ENCODE measurements at places on chromosomes 7 and 10.

GRCh38 chr7:70393956-70394355, 738.0 kb upstream of the GALNT17 start:
- DNase-seq = no peak

DNA sequence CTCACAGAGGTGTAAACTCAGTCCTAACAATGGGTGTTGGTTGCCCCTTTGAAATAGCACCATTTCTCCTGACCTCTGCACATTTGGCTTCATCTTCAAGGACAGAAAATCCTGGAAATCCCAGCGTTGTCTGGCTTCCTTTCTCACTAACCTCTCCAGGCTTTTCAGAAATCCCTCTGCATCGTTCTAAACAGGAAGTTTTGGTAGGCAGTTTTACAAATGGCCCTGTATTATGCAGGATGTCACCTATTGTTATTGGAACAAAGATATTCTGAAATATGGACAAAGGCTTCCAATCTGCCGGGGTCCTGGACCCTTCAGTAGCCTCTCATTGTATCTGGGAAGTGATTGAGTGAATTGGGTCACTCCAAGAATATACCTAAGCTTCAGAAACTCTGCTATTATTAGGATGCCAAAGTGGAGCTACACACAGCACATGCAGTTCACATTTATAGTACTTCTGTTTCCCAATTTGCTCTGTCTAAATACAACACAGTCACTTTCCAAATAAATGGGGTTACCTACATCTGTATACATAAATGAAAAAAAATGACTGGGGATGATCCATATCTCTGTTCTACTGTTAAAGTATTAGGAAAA, 134.8 kb upstream of the KLF6 start:
- no peak for DNase-seq

- DNase-seq = no peak
Measured at GRCh38 chr10:51001587-51001986, 72.7 kb upstream of the PRKG1 start.

GRCh38 chr7:41448104-41448503, 254.8 kb downstream of the INHBA start:
- no peak for DNase-seq

DNA sequence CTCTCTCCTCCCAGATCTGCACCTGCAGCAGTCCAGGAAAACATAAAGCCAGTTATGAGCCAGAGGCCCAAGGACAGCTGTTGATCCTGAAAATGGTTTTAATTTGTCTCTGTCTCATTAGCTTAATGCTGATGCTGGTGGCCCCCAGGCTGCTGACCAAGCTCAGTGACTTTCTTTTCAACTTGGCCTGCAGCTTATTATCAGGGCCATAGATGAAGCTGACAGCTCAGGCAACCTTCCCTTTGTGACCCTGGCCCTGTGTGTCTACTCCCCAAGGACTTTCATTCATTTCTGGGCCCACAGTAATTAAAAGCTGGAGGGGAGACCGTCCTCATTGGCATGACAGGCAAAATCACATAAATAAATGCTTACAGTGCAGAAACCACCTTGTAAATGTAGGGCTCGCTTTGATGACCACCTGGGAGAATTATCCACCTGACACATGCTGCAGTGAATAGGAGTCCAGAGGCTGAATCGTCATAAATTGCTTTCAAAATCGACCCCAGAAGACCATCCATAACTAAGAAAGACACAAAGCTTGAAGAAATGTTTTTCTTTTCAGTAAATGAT, 138.5 kb downstream of the NPY start:
- DNase-seq = no peak

- no peak for DNase-seq
Measured at GRCh38 chr10:69624245-69624786, 5.7 kb upstream of the FAM241B start.

GRCh38 chr7:102471791-102472125, 7.0 kb downstream of the POLR2J start:
- DNase-seq = no peak

- no peak for DNase-seq
Measured at GRCh38 chr7:25947669-25948516, 204.1 kb upstream of the NFE2L3 start.

- DNase-seq = no peak
Measured at GRCh38 chr10:130427216-130427722, 291.1 kb downstream of the GLRX3 start.

GRCh38 chr10:93225938-93226337, 152.2 kb downstream of the CYP26A1 start:
- DNase-seq = no peak

DNA sequence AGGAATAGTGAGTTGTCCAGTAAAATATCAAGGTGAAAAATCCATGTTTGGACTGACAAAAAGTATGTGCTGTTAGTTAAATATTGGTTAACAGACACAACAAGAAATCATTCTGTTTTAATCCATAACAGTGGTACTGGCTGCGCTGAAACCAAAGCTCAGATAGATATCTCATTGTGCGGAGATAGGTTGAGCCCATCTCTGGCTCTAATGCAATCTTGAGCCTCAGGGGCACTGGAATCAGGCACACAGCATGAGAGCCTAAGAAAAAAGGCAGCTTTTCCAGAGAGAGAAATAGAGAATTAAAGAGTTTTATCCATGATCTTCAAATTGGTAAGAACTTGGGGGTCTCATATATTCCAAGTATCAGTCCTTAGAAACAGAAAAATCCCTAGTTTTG, 373.7 kb downstream of the HPSE2 start:
- no peak for DNase-seq

GRCh38 chr10:93222876-93223275, 149.2 kb downstream of the CYP26A1 start:
- DNase-seq = no peak

- DNase-seq = no peak
Measured at GRCh38 chr10:47449979-47450378, 33.9 kb downstream of the ANXA8 start.

GRCh38 chr7:56290548-56290947, 174.3 kb upstream of the NUPR2 start:
- no peak for DNase-seq

GRCh38 chr10:44387853-44388251, 3.0 kb upstream of the CXCL12 start:
- DNase-seq = no peak

DNA sequence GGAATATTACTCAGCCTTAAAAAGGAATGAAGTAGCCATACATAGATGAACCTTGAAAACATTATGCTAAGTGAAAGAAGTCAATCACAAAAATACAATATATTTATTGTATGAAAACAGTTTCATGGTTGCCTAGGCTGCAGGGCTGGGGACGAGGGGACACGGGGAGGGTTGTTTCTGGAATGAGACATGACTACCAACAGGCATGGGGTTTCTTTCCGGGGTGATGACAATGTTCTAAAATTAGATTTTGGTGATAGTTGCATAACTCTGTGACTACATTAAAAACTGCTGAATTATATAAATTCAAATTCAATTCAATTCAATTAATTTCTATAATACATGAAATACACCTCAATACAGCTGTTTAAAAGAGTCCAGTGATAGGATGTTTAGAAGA, 88.0 kb downstream of the ARHGAP22 start:
- DNase-seq = no peak

- no peak for DNase-seq
Measured at GRCh38 chr7:116093516-116094301, 63.1 kb upstream of the TFEC start.

- no peak for DNase-seq
Measured at GRCh38 chr10:13016426-13016825, 14.9 kb upstream of the CCDC3 start.

GRCh38 chr7:120617275-120617674, 240.7 kb downstream of the TSPAN12 start:
- no peak for DNase-seq
